ENCODE measurements at places on chromosomes 6 and 20.

- DNase-seq, result no peak
Measured at GRCh38 chr6:72283571-72283970, 338.3 kb upstream of the KCNQ5 start.

DNA sequence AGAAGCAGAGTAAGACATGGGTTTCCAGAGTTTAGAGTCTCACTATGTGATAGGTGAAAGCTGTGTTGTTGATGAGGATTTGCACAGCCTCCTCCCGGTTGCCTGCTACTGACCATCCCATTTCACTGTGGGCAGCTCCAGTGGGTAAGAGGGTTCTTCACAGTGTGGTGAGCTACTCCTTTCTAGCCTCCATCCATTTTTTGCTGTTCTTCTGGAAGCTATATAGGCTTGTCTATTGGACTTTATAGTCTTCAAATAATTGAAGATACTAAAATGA is 13.4 kb downstream of the UST start:
- no peak for DNase-seq

DNA sequence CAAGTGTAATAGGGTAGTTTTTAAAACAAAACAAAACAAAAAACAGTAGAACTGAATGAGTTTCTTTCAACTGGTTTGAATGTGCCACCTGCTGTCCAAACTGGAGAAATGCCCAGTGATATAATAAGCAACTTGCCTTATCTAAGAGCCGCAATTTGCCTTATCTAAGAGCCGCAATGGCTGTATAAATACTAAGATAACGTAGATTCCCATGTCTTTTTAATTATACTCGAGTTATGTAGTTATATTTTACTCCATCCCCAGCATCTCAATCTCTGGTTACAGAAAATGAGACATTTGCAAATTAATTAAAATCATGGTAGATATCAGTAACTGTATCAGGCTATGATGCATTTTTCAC is 67.2 kb downstream of the RPP40 start:
- DNase-seq, result no peak

- DNase-seq, result no peak
Measured at GRCh38 chr20:33387177-33387576, 14.1 kb downstream of the CDK5RAP1 start.

DNA sequence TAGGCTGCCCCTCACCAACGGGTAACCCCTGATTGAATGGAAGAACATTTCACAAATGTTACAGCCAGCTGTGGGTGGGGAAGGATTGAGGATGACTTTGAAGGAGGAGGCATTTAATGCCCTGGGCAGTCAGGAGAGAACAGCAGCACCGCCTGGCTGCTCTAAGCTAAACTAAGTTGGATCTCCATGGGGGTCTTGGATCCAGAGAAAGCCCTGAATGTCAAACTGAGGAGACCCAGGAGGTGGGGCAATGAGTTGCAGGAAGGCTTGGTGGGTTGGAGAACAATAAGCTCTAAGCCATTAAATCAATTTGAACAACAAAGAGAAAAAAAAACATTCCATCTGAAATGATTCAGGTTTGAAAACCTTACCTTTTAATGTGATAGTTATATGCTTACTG is 35.4 kb downstream of the TMX4 start:
- no peak for DNase-seq

- peak; percentile 75 for DNase-seq
Measured at GRCh38 chr20:2692036-2692885, at the start of gene EBF4. EBF4 (plus strand) TSS chr20:2692780; CDS start chr20:2693646, 866 bp downstream.

DNA sequence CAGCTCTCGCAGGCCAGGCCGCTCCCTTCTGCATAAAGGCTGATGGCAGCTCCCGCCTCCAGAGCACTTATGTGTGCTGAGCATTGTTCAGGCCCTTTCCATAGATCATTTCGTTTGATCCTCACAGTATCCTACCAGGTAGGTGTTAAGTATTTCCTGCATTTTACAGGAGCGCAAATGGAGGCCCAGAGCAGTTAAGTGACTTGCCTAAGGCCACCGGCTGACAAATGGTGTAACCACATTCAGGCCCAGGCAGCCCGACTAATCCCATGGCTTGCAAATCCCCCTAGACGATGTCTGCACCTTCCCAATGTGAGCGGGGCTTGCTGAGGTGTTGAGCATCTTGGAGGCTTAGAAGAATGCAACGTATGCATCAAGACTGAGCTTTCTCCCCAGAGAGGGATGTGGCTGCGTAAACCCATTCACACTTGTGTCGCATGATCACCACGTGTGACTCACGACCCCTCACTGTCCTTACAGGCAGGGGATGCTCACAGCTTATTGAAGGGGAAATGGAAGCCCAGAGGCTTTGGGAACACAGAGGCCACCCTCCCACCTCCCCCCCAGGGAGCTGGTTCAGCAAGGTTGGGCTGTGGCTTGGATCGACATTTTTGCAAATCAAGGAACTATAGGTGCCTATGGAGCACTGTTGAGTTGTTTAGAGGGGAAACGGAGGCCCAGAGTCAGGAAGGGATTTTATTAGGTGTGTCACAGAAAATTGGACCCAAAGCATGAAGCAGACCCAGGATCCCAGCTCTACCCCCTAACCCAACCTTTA is 7.0 kb downstream of the BPIFB2 start:
- DNase-seq, result no peak

DNA sequence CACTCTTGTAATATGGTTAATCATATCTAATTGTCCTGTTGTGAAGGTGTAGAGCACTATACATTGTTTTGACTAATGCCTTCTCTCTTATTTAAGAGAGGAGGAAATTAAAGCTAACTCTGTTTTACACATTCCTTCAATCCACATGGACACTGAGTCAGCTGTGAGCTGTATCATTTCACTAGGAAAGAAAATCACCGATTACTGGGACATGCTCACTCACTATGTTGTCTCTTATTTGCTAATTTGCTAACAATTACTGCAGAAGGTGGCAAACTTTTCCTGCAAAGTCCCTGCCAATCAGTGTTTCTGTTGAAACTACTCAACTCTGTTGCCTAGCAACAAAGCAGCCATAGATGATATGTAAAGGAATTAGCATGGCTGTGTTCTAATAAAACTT is 98.2 kb downstream of the BCAS1 start:
- no peak for DNase-seq

GRCh38 chr20:43507150-43508080 is at the start of gene L3MBTL1:
L3MBTL1 (plus strand) TSS chr20:43507697; CDS start chr20:43513504, 5,807 bp downstream.
- no peak for DNase-seq

GRCh38 chr6:108928650-108929049 is 80.4 kb downstream of the ARMC2 start:
- DNase-seq, result no peak

GRCh38 chr20:15917283-15917682 is 656.0 kb downstream of the KIF16B start:
- no peak for DNase-seq

DNA sequence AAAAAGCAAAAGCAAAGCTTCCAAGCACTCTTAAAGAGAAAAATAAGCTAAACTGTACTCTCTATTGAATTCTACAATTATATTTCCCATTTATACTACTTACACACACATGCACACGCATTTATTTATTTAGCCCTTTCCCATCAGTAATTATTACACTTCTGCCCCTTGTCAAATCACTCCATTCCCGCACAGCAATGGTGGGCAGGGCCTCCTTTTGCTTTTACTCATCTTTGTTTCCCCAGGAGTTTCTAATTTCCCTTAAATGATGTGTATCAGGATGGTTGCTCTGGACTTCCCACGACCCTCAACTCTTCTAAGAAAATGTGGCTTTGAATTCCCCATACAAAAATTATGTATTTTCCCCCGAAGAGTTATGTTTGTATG is 19.9 kb downstream of the PXT1 start:
- DNase-seq, result no peak

DNA sequence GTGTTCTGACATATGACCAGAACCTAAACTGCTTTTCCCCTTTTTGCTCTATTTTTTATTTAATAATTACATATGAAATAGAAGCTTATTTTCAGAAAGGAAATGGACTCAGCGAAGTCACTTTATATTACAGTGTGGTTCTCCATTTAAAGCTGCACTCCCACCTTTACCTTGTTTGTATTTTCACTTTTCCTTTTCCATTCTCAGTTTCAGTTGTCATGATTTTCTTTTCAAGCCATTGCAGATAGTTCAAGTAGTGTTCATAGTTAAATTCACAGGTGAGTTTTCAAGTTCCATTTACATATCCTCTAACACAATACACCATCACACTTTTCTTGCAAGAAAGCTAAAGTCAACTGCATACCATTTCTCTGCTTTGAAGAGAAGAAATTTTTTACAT is 400.2 kb downstream of the HACE1 start:
- DNase-seq, result no peak

- DNase-seq, result no peak
Measured at GRCh38 chr6:156109713-156110112, 654.1 kb upstream of the NOX3 start.

GRCh38 chr6:108608453-108609275 is 47.9 kb downstream of the FOXO3 start:
- peak; percentile 21 for DNase-seq

- no peak for DNase-seq
Measured at GRCh38 chr6:107941627-107942026, 16.4 kb downstream of the SEC63 start.

DNA sequence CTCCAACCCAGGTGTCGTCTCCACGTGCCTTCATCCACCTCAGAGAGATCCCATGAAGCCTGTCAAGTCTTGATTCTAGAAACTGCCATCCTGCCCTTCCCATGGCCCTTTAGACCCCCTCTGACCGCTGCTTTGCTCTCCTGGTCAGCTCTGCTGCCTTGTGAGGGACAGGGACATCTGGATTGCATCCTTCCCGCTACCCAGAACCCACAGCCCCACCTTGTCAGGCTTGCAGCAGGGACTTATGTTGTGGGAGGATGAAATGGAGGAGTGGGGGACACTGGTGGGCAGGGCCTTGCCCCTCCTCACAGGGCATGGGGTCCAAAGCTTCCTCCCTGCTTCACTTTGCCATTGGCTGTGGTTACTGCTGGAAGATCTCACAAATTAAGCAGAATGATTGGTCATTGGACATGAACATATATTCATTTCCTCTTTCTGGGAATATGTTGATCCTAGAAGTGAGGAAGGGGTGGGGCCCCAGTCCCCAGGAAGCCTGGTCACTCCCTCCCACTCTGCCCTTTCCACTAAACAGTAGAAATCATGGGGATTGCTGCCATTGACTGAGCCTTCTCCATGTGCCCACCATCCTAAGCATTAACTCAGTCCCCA is 4.5 kb downstream of the GLP1R start:
- no peak for DNase-seq

DNA sequence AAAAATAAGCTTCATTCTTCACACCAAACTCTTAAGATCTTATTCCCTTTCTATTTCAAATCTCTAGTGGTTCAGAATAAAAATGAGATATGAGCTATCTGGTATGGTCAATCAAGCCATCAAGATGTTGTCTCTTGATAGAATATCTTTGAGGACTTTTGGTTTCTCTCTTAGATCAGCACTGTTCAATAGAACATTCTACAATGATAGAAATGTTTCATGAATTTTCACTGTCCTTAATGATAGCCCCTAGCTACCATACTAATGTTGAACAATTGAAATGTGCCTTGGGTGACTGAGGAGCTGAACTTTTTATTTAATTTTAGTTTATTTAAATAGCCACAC is 24.1 kb upstream of the HINT3 start:
- no peak for DNase-seq

All from tibial artery (tissue), 4 donors.